GM23338 (cell line): ENCODE measurements at places on chromosomes 1 and 21. TPM values are rescaled to one million over a fixed set of nuclear protein-coding genes. Genes with fewer than 3 reads are reported as not detected.

GRCh38 chr1:18899363-18900049 lies 2.8 kb downstream of the ALDH4A1 start:
- H3K27me3 ChIP-seq = no peaks in the 10 kb centered on the region
- no peak overlapping the region for H3K27ac ChIP-seq
- H3K4me1 ChIP-seq = peaks cover 12% of the 10 kb centered on the region

- H3K4me3 ChIP-seq = no peak overlapping the region
- H3K4me1 ChIP-seq = peaks cover 4% of the 10 kb centered on the region; the same call in 1 of the 2 replicates
- DNase-seq = no peak
- no peaks in the 10 kb centered on the region for H3K27me3 ChIP-seq
- H3K36me3 ChIP-seq = no peaks in the 10 kb centered on the region
- H3K27ac ChIP-seq = no peak overlapping the region
Observed at GRCh38 chr1:58409890-58410289, 136.6 kb downstream of the OMA1 start.

- H3K27ac ChIP-seq = peak overlapping the region; percentile 86
- no peaks in the 10 kb centered on the region for H3K27me3 ChIP-seq
- DNase-seq = peak; percentile 88
- H3K36me3 ChIP-seq = peaks cover 3% of the 10 kb centered on the region; the same call in 1 of the 2 replicates
Observed at GRCh38 chr1:214349781-214350180, 68.8 kb downstream of the SMYD2 start.

- H3K27ac ChIP-seq = no peak overlapping the region
- no peak overlapping the region for H3K4me3 ChIP-seq
- DNase-seq = no peak
- H3K4me1 ChIP-seq = no peaks in the 10 kb centered on the region
Observed at GRCh38 chr1:78322928-78323680, 167.7 kb upstream of the PTGFR start.

The LCE1E gene
- not detected in 2 replicates for total RNA-seq

The RHCE gene
- total RNA-seq = 0.17 TPM in 1 of 2 replicates, not detected in the other
